WERI-Rb-1 (cell line): ENCODE measurements at places on chromosomes 1 and 21.

DNA sequence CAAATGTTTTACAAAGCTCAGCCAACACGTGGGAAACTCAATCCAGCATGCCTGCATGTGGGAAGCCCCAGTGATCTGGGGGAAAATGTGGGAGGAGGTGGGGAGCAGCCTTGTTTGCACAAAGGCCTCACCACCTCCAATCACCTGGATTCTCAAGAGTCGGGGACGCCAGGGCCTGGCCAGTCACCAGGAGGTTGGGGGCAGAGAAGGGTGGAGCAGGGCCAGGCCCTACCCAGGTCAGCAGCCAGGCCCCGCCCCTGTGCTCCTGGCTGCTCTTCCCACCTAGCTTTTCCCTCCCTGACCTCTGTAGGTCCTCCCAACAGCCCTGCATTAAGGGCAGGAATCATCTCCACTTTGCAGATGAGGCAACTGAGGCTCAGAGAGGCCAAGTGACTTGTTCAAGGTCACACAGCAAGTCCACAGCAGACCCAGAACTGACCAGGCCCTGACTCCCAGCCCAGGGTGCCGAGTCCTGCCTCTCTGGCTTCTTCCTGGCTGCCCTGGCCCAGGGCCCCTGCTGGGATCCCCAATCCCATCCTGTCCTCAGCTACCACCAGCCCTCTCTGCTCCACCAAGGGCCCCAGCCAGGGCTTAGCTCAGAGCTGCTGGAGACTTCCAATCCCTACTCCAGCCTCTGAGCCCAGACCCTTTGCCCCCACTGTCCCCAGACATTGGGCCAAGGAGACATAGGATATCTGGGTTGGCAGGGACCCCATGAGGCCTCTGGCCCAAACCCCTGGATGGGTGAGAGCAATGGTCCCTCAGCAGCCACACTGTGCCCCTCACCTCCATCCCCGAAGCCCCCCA, 508.6 kb downstream of the PTPRU start:
- peak; percentile 60 for DNase-seq

DNA sequence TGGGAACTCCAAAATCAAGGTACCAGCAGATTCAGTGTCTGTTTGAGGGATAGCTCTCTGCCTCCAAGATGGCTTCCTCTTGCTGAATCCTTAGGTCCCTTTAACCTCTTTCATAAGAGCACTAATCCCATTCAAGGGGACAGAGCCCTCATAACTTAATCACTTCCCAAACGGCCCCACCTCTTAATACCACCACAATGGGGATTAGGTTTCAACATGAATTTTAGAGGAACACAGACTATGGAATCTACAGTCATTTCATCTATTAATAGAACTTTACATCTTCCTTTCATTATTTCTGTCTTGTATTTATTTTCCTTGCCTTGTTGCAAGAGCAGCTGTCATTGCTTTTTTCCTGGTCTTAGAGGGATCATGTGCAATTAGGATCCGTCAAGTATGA, 30.3 kb downstream of the HOOK1 start:
- DNase-seq, result no peak

GRCh38 chr1:169527451-169528214, 41.9 kb upstream of the SLC19A2 start:
- no peak for DNase-seq

DNA sequence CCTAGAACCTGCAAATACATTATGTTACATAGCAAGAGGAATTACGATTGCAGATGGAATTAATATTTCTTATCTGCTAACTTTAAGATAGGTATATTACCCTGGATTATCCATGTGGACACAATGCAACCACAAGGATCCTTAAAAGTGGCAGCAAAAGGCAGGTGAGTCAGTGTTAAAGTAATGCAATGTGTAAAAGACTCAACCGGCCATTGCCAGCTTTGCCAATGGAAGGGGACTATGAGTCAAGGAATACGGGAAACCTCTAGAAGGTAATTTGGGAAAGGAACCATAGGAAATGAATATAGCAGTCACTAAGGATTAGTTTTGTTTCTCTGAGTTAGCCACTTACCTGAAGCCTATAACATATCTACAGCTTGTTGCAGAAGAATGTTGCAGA, 692.1 kb upstream of the ZP4 start:
- no peak for DNase-seq

DNA sequence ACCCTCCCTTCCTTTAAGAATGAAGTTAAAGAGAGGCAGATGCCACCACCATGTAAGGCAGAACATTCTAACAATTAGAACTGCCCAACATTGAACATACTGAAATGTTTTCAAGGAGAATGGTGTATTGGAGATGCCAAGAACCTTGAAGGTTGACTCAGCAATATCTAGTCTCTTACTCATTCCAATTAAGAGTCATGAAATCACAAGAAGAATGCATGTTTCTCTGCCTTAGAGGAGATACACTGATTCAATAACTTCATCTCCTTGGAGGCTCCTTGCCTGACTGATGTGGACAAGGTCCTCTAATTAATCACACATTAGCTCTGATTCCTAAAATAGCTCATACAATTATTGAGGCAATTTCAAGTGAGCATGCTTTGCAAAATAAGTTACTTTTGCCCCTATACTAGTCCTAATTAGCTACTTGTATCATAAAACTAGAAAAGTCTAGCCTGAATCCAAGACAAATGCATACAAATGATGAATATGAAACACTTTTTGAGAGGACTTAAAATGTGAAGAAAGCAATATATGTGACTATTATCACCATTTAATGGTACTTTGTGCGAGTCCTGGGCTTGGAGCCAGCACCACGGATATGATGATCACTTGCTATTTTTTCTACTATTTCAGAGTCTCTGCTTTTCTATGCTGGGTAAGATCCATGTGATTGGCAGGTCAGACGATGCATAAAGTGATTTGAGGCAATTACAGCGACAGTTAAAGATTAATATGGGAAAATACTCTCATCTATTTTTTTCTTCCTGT, 114.5 kb downstream of the DSCAM start:
- no peak for DNase-seq

DNA sequence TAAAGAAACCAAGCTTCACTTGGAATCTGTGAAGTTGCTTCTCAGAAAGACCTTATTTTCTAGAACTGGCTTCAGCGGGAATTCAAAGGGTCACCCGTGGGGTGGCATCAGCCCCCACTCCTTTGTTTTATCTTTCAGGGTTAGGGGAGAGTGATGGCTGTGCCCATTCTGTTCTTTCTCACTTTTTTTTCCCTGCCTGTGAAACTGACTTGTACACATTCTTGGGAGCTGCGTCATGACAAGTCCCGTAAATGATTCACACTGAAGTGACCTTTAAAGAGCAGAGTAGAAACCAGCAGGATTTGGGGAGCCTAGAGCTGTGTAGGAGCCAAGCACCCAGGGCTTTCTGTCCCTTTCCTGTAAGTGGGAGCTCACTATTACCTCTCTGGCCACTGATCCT, 43.8 kb downstream of the SLC44A3 start:
- no peak for DNase-seq

- no peak for DNase-seq
These were observed 1.2 kb downstream of the SZRD1 start for GRCh38 chr1:16367968-16368890.

- no peak for DNase-seq
These were observed 10.1 kb downstream of the NRIP1 start for GRCh38 chr21:15054606-15055239.

- DNase-seq, result no peak
These were observed 457 bp downstream of the SRM start for GRCh38 chr1:11059155-11059967.

DNA sequence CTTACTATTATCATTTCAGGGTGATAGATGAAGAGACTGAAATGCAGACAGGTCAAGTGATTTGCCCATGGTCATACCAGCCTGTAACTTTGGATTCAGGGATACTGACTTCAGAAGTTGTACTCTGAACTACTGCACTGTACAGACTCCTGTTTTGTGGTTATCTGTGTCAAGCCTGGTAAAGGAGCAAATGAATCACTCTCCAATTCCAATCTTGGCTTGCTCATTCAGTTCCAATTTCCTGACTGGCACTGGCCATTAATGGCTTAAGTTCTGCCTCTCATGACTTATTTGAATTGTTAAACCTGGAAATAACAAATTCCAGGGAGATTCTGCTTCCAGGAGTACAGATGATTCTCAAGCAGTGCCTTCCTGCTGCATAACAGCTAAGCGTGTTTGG, 45.4 kb upstream of the PLD5 start:
- no peak for DNase-seq

DNA sequence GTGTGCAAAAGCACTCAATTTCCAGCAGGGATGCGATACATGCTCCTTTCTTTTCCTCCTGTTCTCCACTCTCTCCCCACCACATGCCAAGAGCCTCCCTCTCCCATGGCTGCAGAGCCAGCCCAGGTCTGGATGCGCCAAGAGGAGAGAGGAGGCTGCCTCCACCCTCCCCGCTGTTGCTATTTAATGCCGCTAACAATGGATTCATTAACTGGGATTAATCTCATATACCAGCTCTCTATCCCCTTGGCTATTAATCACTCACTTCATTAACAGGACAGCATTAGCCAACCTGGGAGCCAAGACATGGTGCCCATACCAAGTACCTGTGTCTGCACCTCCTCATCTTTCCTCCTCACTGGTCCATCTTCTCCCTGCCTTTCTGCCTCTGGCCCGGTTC, 49.1 kb upstream of the SCMH1 start:
- no peak for DNase-seq

DNA sequence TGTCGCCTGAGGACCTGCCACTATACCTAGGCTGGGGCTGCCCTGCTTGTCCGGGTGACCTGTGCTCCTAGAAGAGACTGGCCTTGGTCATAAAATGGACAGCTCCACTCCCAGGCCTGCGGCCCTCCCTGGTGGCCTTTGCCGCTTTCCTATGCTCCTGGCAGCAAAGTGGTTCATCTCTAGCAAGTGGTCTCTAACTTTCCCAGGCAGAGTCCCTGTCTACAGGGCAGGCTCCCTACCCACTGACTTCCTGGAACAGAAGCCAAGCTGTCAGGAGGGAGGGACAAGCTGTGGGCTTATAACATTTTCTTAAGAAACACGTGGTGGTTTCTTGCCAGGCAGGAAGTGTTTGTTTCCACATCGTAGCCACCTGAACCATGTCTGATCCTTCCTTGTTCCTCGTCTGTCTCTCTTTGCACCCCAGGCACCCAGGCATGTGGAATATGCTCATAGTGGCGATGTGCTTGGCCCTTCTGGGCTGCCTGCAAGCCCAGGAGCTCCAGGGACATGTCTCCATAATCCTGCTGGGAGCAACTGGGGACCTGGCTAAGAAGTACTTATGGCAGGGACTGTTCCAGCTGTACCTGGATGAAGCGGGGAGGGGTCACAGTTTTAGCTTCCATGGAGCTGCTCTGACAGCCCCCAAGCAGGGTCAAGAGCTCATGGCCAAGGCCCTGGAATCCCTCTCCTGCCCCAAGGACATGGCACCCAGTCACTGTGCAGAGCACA, 10.1 kb downstream of the H6PD start:
- peak; percentile 81 for DNase-seq

- no peak for DNase-seq
These were observed 12.2 kb downstream of the FH start for GRCh38 chr1:241507189-241507863.

DNA sequence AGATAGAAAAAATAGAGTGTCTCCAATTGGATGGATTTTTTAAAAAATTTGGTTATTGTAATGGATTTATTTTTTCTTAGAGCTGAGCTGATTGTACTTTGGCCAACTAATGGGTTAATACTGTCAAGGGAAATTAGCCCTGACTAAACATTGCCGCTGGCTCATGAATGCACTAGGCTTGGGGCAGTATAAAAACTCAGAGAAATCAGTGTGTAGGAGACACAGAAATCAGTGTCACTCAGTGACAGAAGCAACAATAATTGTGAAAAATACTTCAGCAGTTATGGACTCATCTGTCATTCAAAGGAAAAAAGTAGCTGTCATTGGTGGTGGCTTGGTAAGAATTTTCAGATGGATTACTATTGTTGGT, at the start of gene KMO:
Gene KMO (plus strand): TSS at position 217 of the 370 bp plus-strand sequence. CDS start 67 bp downstream, at position 284.
- no peak for DNase-seq

GRCh38 chr1:158685085-158685484, 1.4 kb downstream of the SPTA1 start:
- DNase-seq, result no peak

GRCh38 chr1:236914375-236914774, 89.9 kb downstream of the MT1HL1 start:
- no peak for DNase-seq

DNA sequence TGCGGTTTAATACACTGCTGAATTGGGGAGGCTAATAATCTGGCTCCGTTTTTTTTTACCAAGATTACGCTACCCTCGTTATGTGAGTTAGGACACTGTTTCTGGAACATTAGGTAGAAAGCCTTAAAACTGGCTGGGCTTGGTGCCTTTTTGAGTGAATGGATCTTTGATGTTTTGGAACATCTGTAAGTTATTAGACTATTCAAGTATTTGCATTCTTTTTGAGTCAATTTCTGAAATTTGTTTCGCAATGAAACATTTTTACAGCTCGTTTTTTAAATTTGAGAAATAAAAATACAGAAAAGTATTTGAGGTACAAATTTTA, 106.9 kb downstream of the LTN1 start:
- no peak for DNase-seq

GRCh38 chr1:234605983-234606783, 3.8 kb downstream of the IRF2BP2 start:
- no peak for DNase-seq

GRCh38 chr1:234727018-234727940, 117.3 kb upstream of the IRF2BP2 start:
- DNase-seq, result peak; percentile 93

DNA sequence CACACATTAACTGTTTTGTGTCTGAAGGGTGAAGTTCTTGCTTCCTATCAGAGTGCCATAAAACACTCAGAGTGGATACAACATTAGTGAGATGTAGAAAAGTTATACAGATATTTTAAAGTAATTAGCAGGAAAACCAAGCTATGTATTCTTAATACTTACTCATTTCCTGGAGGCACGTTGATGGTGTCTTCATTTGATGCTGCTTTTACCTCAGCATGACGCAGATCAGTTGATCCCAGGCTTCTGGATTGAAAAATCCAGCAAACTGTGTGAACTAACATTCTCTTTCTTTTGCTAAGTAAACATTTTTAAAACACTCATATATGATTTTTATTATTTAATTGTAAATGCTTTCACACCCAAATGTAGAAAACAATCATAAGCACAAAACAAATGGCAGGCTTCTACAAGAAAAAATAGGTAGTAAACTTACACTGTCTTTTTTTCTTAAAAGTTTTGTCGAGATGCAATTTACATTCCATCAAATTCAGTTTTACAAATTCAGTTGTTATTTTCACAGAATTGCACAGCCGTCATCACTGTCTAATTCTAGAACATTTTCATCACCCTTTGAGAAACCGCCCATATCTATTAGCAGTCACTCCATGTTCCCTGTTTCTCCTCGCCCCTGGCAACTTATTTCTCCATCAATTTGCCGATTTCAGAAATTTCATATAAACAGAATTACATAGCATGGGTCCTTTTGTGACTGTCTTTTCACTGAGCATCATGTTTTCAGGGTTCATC, 198.9 kb downstream of the LRRC7 start:
- DNase-seq, result no peak

DNA sequence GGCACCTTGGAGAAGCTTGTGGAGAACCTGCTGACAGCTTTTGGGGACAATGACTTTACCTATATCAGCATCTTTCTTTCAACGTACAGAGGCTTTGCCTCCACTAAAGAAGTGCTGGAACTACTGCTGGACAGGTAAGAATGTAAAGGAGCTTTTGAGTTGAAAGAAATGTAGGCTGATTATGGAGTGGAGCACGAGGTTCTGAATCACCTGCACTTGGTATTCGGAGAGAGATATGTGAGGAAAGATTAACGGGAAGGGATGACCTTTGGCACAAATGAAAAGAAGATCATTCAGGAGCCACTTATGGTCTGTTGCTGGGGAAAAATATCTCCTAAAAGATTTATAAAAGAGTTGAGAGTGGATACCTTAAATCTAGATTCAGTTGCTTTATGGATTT, 42.7 kb downstream of the RGL1 start:
- no peak for DNase-seq

- no peak for DNase-seq
These were observed 141.6 kb downstream of the ZP4 start for GRCh38 chr1:237749122-237749521.
